ENCODE measurements at places on chromosomes 7 and 10. TPM values are rescaled to one million over a fixed set of nuclear protein-coding genes. Genes with fewer than 3 reads are reported as not detected.

Gene SEMA3D
- 0.94 TPM for total RNA-seq

DNA sequence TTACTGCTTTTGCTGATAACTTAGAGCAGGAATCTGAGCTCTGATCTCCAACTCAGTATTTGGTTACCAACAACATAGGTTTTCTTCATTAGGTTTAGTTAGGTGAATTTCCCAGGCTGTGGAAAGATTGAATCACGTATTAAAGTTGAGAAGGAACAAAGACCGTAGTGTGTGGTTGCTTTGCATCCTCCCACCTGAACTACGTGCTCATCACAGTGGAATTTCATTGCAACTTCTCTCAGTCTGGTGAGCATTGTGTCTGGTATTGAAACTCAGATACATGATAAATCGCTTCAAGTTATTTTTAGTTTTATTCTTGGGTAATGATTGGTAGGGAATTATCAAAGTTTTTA, 139.4 kb upstream of the AKR1E2 start:
- no peak for DNase-seq

DNA sequence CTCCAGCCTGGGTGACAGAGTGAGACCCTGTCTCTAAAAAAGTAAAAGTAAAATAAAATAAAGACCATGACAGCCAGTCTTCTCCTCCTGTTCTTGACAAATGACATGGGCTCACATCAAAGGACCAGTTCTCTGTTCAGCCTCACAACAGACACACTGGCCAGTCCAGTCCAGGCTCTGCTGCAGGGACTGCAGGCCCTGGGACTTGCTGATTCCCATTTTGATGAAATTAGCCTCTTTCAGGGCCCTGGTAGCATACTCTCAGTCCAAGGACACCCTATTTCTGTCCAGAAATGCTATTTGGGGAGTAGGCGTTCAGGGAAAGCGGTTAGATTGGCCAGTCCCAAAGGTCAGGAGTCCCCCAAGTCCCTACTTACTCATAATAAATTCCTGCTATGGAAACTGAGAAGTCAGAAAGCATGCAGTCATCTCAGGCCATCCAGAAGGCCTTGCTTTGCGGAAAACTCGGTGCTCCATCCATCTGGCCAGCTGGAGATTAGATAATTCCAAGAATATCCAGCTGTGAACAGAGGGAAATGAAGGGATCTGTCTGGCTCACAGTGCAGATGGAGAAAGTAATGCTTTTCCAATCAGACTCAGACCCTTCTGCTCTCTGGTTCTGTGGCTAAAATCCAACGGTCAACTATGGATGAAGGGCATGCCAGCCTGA, 74.4 kb downstream of the RAB11FIP2 start:
- no peak for DNase-seq

DNA sequence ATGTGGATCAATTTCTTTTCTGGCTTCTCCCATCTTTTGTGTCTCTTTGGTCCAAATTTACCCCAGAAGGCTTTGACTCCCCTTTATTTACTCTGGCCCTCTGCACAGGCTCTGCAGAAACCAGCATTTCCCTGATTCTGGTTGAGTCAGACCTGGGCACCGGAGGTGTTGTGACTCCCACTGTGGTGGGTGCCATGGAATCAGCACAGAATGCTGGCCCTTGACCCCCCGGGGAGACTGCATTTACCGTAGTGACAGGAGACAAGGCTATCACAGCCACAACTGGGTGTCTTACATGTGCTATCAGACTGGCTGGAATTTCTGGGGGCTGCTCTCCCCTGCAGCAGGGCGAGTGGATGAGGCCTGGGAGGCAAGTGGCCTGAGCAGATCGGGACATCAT, 37.6 kb downstream of the PLXDC2 start:
- DNase-seq: no peak

DNA sequence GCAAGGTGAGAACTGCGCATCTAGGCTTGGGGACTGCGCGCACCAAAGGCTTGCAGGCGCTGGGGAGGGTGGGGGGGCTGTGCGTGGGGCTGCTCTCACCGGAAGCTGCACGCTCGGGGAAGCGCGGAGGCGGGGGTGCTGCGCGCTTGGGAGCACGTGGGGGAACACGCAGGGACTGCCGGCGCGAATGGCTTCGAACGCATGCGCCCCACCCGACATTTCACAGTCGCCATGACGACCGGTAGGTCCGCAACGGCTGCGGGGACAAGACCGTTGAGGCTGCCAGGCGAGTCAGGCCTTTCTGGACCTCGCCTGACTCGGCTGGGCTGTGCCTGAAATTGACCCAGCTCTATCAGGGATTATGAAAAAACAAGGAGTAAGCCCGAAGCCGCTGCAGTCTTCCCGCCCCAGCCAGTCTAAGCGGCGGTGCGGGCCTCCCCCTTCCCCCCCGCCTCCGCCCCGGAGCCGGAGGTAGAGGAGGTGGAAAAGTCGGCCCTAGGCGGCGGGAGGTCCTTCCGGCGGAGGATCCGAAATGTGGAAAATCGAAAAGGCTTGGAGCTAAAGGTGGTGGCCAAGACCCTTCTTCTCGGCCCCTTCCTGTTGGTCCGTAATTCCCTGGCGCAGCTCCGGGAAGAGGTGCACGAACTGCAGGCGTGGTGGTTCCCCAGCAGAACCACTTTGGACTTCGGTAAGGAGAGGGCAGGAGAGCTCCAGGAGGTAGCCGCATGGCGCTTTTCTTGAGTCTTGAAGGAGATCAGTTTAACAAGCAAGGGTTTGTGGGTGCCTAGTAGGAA, 34.9 kb upstream of the STEAP1 start:
- DNase-seq: peak; percentile 77

GRCh38 chr7:158228986-158229385, 358.6 kb downstream of the PTPRN2 start:
- no peak for DNase-seq

- no peak for DNase-seq
These were observed 42.3 kb downstream of the COA1 start for GRCh38 chr7:43686991-43687390.

DNA sequence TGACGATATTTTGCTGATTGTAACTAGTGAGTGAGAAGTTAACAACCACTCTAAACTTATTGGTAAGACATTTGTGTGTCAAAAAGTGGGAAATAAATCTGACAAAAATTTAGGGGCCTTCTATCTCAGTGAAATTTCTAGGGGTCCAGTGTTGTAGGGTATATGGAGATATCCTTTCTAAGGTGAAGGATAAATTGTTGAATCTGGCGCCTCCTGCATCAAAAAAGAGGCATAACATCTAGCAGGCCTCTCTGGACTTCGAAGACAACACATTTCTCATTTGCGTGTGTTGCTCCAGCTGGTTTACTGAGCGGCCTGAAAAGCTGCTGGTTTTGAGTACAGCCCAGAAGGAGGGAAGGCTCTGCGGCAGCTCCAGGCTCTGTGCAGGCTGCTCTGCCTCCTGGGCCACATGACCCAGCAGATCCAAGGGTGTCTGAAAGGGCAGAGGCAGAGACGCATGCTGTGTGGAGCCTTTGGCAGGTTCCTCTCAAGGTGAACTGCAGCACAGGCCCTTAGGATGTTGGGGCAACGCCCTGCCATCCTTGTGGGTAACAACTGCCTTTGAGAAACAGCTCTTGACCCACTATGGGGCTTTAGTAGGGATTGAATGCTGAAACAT, 72.4 kb downstream of the LMBR1 start:
- DNase-seq: no peak

- DNase-seq: no peak
These were observed 32.2 kb upstream of the SEMA3A start for GRCh38 chr7:84226759-84227158.

DNA sequence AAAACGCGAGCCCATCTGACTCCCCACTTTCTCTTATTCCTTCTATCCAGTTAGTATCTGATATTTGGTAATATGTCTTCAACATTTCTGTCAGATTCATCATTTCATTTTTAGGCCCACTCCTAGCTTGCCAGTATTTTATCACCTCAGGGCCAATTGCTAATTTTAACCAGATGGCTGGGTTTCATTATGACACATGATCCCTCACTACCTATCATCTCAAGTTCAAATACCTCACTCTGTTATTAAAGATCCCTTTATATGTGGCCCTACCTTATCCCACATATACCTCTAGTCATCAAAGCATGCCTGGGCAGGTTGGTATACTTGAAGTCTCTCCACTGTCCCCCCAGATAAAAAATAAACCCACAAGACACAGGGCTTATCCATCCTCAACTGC, 104.9 kb downstream of the RNLS start:
- no peak for DNase-seq
